ENCODE measurements at places on chromosomes 13 and 19.

- no peak for DNase-seq
Measured at GRCh38 chr13:53135301-53135700, 106.7 kb downstream of the OLFM4 start.

- no peak for DNase-seq
Measured at GRCh38 chr13:111789011-111789410, 277.9 kb upstream of the SOX1 start.

GRCh38 chr13:88068975-88069374, 397.8 kb downstream of the SLITRK5 start:
- DNase-seq = no peak

DNA sequence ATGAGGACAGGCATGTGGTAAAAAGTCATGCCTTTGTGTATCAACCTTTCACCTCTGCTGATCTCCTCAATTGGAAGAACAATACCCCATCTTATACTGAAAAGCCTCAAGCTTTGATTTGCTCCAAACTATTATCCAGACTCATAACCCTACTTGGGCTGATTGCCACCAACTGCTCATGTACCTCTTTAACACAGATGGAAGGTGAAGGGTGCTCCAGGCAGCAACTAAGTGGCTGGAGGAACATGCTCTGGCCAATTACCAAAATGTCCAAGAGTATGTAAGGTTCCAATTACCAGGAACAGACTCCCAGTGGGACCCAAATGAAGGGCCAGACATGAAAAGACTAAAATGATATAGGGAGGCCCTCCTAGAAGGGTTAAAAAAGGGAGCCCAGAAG, 78.3 kb downstream of the ZNF486 start:
- no peak for DNase-seq

DNA sequence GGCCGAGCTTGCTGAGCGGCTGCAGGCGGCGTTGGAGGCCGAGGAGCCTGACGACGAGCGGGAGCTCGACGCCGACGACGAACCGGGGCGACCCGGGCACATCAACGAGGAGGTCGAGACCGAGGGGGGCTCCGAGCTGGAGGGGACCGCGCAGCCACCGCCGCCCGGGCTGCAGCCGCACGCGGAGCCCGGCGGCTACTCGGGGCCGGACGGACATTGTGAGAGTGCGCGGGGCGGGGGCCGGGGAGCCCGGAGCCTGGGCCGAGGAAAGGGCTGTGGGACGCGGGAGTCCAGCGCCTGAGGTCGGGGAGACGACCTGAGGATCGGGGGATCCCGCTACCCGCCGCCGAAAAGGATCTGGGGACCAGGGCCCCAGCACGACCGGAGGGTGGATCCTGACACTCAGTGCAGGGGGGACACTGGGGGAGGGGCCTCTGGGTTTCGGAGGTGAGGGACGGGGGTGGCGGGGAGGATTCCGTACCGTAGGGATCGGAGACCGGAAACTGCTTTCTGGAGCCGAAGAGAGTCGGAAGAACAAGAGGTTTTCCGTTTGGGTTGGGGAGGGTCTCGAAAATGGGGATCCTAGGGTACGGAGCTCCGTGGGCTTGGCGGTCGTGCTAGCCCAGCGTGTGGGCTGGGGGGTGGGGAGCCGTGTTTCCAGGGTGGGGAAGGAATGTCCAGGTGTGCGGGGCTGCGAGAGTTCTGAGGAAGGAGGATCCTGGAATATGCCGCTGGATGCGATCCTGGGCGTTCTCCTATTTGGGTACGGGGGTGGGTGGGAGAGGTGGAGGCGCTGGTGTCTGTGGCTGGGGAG, 616 bp downstream of the HNRNPUL1 start:
- peak; percentile 29 for DNase-seq

- DNase-seq = no peak
Measured at GRCh38 chr19:23409392-23410048, 14.2 kb upstream of the ZNF91 start.
